Left renal cortex interstitium (tissue), 4 donors: ENCODE measurements at places on chromosomes 16 and 17. TPM values are rescaled to one million over a fixed set of nuclear protein-coding genes. Genes with fewer than 3 reads are reported as not detected.

- DNase-seq: no peak
These were observed 1.7 kb upstream of the NLRP1 start for GRCh38 chr17:5585836-5586521.

GRCh38 chr17:80817861-80818260 lies 173.8 kb upstream of the CHMP6 start:
- DNase-seq: no peak

GRCh38 chr17:78172249-78173051 lies 4.1 kb downstream of the SYNGR2 start:
- no peak for DNase-seq

DNA sequence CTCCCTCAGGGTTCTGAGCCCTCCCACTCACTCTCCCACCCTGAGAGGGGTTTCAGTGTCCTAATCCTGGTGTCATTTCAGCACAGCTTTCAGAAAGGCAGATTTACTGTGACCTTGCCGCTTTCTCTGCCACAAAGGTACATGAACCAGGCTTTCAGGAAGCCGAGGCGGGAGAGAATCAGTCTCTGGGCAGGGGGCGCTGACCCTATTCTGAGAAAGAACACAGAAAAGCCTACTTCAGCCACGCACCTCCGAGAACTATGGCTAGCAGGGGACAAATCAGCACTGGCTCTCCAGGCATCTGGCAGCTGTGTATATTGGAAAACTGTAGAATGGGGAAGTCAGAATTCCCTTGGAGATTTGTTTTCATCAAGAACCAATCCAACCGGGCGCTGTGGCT lies 57.7 kb upstream of the BCAR1 start:
- DNase-seq: no peak

- DNase-seq: no peak
These were observed 39.4 kb upstream of the CHMP6 start for GRCh38 chr17:80952291-80952690.

DNA sequence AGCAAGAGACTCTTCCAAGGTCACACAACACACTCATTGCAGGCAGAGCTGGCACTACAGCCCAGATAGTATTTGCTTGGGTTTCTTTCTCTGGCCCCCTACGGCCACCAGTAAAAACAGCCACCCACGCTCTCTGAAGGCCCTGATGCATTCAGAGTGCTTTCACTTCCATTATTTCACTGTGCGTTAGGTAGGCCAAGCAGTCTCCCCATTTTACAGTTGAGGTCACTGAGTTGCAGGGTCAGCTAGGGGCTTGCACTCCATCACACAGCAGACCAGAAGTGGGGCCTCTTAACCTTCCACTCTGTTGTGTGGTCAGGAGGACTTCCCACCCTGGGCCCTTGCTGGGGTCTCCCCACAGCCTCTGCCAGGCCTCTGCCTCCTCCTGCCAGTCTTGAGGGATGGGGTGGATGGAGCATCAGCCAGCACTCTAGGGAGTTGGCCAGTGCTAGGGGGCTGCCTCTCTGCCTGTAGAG lies 2.5 kb downstream of the TBX21 start:
- DNase-seq: no peak

SECTM1 gene
- 1.2 TPM for polyA plus RNA-seq

CDK5R1 gene
- polyA plus RNA-seq: 4.5 TPM

TBX21 gene
- 0.21 TPM for polyA plus RNA-seq

PLCD3 gene
- polyA plus RNA-seq: 24.7 TPM

TMEM238L gene
- 4.0 TPM for polyA plus RNA-seq
